ENCODE measurements at places on chromosomes 3 and 15.

- H3K27ac ChIP-seq = no peak overlapping the region
- no peak overlapping the region for H3K4me3 ChIP-seq
- no peaks in the 10 kb centered on the region for H3K36me3 ChIP-seq
- no peak for DNase-seq
These were observed 318.0 kb upstream of the LMCD1 start for GRCh38 chr3:8183627-8184026.

DNA sequence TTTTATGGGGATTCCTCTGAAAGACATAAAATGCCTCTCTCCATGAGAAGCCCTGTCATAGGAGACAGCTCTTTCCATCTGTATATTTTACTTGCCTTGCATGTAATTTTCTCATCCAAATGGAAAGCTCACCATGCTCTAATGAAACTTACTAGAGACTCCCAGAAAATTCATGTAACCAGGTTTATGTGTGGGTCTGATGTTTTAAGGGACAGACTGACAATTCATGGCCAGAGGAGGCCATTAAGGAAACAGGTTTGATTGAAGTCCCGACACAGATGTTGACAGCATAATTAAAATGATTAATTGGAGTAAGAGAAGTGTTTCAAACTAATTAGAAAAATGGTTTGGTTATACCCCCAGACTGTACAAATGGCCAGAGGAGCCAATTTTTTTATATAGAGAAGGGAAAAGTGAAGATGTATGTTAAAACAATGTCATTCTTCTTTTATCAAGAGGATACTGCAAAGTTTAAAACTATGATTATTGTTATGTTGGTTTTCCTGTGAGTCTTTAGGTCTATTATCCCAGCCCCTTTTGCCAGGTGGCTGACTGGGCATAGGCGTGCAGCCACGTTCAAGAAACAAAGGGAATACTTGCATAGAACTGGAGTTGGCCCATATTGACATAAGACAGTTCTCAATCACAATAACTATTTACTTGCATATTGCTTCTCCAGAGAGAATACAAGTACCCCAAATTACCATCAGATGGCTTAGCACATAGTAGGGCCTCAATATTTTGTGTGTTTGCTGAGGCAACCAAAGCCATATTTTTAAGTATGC is 64.8 kb downstream of the RBMS3 start:
- no peak overlapping the region for H3K27ac ChIP-seq
- no peak overlapping the region for H3K4me3 ChIP-seq
- H3K36me3 ChIP-seq = no peaks in the 10 kb centered on the region
- no peaks in the 10 kb centered on the region for H3K27me3 ChIP-seq

DNA sequence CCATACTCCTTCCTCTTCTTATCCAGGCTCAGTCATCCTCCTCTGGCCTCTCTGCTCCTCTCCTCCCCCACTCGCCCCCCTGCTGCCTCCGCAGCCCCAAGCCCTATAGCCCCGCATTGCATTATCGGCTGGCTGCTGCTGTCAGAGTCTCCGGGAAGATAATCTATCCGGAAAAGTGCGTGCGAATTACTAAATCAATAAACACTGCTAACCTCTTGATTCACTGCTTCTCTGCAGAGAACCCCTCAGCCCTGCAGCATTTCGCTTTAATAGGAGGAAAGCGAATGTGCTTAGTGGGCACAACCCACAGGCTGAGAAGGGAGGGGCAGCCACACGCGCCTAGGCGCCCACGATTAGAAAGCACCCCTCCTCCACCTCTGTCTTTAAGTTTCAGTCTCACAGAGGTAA is 167.6 kb downstream of the ABHD5 start:
- no peak for DNase-seq
- no peak overlapping the region for H3K4me3 ChIP-seq
- H3K27ac ChIP-seq = no peak overlapping the region
- H3K4me1 ChIP-seq = no peaks in the 10 kb centered on the region

DNA sequence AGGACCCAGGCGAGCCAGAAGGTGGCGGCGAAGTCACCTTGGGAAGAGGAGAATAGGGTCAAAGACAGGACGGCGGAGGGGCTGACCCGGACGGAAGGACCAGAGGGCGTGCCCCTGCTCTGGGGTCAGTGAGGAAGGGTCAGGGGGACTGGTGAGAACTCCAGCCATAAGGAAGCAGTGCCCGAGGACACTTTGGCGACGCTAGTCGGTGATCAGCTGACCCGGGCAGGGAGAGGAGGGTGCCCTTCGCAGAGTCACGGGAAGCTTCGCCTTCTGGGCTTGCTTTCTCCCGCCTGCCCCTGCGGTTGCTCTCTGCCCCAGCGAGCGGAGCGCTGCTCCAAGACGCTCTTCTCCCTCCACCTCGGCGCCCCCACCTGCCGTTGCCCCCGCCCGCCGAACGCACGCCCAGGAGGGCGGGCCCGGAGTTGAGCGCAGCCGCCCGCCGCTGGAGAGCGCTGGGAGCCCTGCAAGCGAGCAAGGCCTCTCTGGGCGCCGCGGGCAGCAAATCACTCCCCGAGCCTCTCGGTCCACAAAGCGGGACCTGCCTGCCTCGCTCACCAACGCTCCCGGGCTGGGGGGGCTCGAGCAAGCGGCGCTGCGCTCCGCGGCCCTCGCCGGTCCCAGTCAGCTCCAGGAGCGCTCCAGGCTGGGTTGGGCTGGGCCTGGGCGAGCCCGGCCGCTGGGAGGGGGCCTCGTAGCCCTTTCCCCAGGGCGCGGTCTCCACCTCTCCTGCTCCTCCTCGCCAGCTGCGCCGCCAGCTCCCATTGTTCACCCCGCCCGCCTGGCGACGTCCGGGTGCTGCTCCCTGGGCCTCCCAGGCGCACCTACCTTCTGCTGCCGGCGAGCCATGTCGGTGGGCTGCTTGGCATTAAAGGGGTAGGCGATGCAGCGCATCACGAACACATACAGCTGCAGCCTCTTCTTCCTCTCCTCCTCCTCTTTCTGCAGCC is 1.2 kb downstream of the CADPS start:
- DNase-seq = no peak
- H3K4me1 ChIP-seq = no peaks in the 10 kb centered on the region
- H3K36me3 ChIP-seq = no peaks in the 10 kb centered on the region
- no peak overlapping the region for H3K27ac ChIP-seq

DNA sequence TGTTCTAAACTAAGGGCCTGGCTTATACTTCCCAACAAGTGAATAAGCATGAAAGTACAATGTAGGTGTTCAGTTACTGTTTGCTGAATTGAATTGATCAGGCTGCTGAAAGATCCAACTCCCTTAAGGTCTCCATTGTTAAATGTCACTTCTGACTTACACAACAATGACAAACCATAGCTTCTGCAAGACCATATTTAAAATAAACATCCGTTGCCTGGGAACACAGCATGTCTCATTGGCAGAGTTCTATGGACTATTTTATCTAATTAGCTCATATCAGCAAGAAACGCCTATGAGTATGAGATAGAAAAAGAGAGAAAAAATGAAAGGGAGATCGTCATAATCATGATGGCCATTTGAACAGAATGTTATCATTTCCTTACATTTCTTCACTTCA is 605.4 kb downstream of the FGF12 start:
- H3K36me3 ChIP-seq = no peaks in the 10 kb centered on the region
- H3K4me3 ChIP-seq = no peak overlapping the region
- no peak overlapping the region for H3K27ac ChIP-seq
- H3K27me3 ChIP-seq = no peaks in the 10 kb centered on the region
- H3K4me1 ChIP-seq = no peaks in the 10 kb centered on the region

- H3K36me3 ChIP-seq = no peaks in the 10 kb centered on the region
- no peaks in the 10 kb centered on the region for H3K4me1 ChIP-seq
- H3K27ac ChIP-seq = no peak overlapping the region
- no peak overlapping the region for H3K4me3 ChIP-seq
These were observed 54.2 kb upstream of the CMTM8 start for GRCh38 chr3:32184187-32184730.

DNA sequence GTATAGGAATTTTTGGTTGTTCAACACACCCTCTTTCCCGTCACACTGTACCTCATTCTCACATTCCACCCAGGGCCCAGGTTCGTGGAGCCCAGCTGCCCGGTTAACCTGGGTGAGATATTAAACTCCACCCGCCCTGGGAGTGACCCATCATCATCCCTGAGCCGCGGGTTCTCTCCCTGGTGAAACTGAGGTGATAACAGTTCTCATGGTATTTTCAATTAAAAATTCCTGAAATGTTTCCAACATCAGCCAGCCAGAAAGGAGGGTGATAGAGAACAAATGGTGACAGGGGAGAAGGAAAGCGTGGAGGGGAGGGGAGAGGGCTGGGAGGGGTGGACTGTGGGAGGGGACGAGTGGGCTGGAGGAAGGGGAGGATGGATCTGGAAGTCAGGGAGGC is 148.8 kb downstream of the ALDH1A2 start:
- H3K4me1 ChIP-seq = peaks cover 2% of the 10 kb centered on the region
- H3K36me3 ChIP-seq = no peaks in the 10 kb centered on the region
- no peaks in the 10 kb centered on the region for H3K27me3 ChIP-seq
- no peak for DNase-seq
- no peak overlapping the region for H3K27ac ChIP-seq

DNA sequence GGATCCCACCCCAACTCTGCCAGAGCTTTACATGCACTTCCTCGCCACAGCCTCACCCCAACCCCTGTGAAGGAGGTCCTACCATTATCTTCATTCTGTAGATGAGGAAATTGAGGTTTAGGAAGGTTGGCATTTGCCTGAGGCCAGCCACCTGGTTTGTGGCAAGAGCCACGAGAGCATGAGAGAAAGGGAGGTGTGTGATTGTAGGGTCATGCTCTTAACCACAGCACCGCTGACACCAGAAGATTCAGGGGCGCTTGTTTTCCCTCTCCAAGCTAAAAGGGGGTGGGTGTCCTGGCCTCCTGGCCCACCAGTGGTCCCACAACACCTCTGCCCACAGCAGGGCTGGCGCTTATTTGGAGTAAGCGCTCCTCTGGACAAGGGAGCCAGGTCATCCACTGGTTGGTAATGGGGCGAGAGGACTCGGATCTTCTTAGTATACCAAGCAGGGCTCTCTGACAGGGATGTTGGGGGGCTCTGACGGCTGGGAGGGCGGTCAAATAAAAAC is 691 bp downstream of the RHCG start:
- H3K36me3 ChIP-seq = no peaks in the 10 kb centered on the region
- H3K27me3 ChIP-seq = peaks cover 40% of the 10 kb centered on the region
- no peak for DNase-seq

GRCh38 chr3:53350652-53351051 is 3.3 kb upstream of the DCP1A start:
- H3K27ac ChIP-seq = no peak overlapping the region
- no peak overlapping the region for H3K4me3 ChIP-seq
- DNase-seq = no peak
- no peaks in the 10 kb centered on the region for H3K27me3 ChIP-seq

- no peaks in the 10 kb centered on the region for H3K27me3 ChIP-seq
- no peak overlapping the region for H3K27ac ChIP-seq
- H3K4me1 ChIP-seq = peaks cover 28% of the 10 kb centered on the region
These were observed 27.1 kb downstream of the FAH start for GRCh38 chr15:80179935-80180334.

DNA sequence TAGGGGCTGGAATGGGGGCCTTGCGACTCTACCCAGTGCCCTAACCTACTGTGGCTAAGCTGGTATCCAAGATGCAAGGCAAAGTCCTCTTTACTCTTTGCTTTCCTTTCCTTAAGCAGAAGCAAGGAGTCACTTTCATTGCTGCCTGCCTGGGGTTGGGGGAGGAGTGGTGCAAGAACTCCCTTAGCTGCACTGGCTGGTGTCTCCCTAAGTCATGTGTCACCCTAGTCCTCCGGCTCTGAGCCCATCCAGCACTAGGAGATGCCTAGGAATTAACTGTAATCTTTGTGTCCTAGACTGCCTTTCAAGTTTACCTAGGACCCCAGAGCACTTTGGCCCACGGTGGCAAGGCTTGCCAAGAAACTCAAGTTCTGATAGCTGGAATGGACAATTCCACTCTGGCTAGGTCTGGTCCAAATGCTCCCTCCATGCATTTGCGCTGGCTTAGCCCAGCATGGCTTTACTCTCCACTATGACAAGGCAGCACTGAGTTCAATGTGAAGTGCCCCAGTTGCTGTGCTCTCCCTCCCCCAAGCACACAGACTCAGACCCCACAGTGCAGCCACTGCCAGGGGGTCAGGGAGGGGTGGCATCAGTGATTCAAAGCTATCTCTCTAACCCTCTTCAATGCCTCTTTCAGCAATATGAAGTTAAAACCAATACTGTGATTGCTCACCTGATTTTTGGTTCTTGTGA is 58.7 kb downstream of the ESYT3 start:
- H3K27me3 ChIP-seq = no peaks in the 10 kb centered on the region
- peak overlapping the region; percentile 71 for H3K27ac ChIP-seq
- DNase-seq = peak; percentile 47
- H3K36me3 ChIP-seq = no peaks in the 10 kb centered on the region
- H3K4me1 ChIP-seq = peaks cover 36% of the 10 kb centered on the region
- H3K4me3 ChIP-seq = no peak overlapping the region

DNA sequence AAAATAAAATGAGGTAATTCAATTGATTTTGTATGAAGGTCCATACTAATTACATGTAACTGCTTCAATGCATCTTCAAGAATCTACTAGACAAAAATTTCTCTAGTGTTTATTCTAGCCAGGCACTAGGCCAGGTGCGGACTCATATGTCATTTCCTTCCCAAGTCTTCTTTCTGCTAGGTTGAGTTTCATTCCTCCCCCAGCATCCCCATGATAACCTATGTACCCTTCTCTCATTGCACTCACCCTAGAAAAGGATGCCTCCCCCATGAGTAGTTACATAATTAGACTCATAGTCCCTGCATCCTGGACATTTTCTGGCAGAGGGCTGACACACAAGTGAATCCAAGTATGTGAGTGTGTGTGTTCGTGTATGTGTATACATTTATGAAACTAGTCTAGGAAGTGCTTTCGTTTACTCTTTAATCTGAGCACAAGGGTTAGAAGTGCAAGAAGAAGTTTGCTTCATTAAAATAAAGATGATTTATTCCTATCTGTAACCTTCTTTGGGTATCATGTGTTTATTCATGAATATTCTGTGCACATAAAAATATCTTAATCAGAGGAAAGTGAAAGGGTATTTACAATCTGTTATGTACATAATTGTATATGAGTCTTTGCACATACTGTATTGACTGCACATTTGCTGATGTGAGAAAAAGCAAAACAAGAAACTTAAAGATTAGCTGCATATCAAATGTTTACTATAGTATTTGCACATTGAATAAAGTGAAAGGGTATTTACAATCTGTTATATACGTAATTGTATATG is 585.6 kb upstream of the ZNF717 start:
- no peaks in the 10 kb centered on the region for H3K4me1 ChIP-seq
- DNase-seq = no peak
- no peak overlapping the region for H3K4me3 ChIP-seq
- H3K36me3 ChIP-seq = no peaks in the 10 kb centered on the region
- H3K27me3 ChIP-seq = no peaks in the 10 kb centered on the region

GRCh38 chr3:49972656-49973055 is 32.7 kb downstream of the RBM6 start:
- H3K4me1 ChIP-seq = no peaks in the 10 kb centered on the region
- no peak overlapping the region for H3K27ac ChIP-seq
- no peak overlapping the region for H3K4me3 ChIP-seq
- no peaks in the 10 kb centered on the region for H3K27me3 ChIP-seq

- H3K27me3 ChIP-seq = no peaks in the 10 kb centered on the region
- no peak overlapping the region for H3K4me3 ChIP-seq
- DNase-seq = no peak
- H3K27ac ChIP-seq = no peak overlapping the region
- no peaks in the 10 kb centered on the region for H3K36me3 ChIP-seq
These were observed 165.2 kb upstream of the ROPN1 start for GRCh38 chr3:124156866-124157712.

- no peaks in the 10 kb centered on the region for H3K4me1 ChIP-seq
- no peaks in the 10 kb centered on the region for H3K27me3 ChIP-seq
- no peaks in the 10 kb centered on the region for H3K36me3 ChIP-seq
- no peak overlapping the region for H3K27ac ChIP-seq
These were observed 195.2 kb downstream of the CADPS start for GRCh38 chr3:62679988-62680387.

Data from gastrocnemius medialis (tissue), 4 donors.